ENCODE measurements at places on chromosomes 4 and X.

- no peak for DNase-seq
These were observed 1531.2 kb downstream of the STIM2 start for GRCh38 chr4:28391877-28392276.

DNA sequence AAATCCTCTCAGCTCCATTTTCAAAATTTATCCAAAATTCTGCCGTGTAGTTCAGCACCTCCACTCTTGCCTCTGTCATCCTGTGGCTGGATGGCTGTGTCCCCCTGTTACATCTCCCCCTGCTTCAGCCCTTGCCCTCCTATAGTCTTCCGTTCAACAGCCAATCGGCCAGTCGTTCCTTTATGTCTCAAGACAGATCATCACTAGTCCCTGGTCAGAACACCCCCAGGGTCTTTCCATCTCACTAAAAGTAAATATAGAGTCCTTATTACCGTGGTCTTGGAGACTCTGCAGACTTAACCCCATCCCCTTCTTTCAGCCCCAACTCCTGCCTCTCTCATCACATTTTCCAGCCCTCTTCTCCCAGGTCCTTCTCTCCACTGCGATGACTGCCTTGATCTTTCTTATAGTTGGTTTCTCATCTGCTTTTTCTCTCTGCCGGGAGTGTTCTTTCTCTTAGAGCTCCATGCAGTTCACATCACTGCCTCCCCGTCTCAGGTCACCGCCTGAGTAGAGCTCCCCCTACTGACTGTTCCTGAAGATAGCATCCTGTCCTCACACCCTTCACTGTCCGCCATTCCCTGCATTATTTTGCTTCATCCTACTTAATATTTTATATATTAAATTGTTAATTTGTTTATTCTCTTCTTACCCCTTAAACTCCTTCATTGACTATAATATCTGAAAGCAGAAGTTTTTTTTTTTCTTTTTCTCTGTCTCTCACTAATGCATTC is 736.9 kb upstream of the MAGEB2 start:
- DNase-seq, result peak; percentile 2

GRCh38 chr4:140137671-140138070 is 16.3 kb downstream of the MAML3 start:
- DNase-seq, result no peak

GRCh38 chr4:153553819-153554170 is 87.6 kb downstream of the TMEM131L start:
- no peak for DNase-seq

DNA sequence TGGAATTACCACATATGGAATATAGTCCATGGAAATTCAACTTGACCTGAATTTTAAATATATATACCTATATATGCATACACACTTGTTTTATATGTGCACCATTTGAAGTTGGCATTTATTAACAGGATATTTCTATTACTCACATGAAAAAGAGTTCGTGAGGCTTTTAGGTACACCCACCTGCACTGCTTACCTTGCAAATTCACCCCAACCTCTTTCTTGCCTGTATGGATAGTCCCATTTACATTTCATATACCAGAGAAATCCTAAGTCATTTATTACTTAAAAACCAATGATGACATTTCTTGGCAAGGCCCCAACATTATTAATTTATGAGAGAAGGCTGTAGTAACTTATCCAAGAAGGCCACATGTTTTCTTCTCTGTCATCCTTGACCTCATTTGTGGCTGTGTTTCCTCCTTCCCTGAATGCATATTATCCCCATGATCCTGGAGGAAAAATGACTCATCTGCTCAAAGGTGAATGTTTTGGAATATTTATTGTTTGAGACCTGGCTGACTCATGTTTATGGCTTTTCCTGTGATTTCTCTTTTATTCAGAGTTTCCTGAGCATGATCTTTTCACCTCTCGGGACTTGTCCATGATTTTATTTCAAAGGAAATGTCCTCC is 62.2 kb upstream of the FAM241A start:
- no peak for DNase-seq

DNA sequence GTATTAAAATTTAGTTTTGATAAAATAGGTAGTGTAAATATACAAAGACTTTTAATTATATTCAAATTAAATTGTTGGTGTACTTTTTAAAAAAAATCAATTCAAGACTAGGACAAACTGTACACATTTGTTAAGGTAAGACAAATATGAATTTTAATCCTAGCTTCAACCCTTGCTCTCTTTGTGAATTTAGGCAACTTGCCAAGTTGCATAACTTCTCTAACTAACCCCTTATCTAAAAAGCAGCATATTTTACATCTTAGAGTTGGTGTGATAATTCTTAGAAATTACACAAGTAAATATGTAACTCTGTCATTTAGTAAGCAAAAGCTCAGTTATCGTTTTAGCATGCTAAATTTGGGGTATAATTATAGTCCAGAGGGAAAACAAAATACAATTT is 78.1 kb upstream of the FSTL5 start:
- DNase-seq, result no peak

DNA sequence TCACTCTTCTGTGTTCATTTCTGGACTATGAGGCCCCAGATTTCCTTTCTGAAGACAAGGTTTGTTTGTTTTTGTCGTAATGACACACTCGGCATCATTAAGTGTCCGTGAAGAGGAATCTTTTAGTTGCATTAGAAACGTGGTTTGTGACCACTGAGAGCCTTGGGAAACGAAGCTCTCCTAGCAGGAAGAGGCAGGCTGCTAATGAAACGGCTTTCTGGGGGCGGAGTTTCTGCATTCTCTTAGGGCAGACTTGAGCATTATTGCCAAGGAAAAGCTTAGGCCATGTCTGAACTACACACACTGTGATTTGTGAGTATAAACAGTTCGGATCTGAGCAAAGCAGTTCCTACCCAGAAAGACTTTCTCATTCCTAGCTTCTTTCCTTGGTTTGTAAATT is 64.0 kb downstream of the SOX3 start:
- DNase-seq, result no peak

DNA sequence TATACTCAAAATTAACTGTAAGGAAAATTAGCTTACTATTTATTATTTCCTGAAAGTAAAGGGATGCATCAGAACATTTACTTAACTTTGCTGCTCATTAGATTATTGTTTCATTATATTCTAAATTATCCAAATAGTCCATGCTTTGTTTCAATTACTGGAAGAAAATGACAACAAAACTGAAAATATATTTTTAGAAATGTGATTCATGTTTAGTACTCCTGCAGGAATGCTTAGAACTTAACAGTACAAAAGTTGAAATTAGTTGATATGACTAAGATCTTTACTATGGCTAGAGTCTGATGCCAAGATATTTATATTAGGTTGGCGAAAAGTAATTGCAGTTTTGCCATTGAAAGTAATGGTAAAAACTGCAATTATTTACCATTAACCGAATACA is 660.5 kb upstream of the PABPC4L start:
- DNase-seq, result no peak

GRCh38 chr4:3261411-3262207 is 12.7 kb downstream of the MSANTD1 start:
- DNase-seq, result no peak

- no peak for DNase-seq
These were observed 14.5 kb downstream of the L1CAM start for GRCh38 chrX:153871451-153871850.

- no peak for DNase-seq
These were observed 161.4 kb upstream of the MAD2L1 start for GRCh38 chr4:120228086-120228485.

DNA sequence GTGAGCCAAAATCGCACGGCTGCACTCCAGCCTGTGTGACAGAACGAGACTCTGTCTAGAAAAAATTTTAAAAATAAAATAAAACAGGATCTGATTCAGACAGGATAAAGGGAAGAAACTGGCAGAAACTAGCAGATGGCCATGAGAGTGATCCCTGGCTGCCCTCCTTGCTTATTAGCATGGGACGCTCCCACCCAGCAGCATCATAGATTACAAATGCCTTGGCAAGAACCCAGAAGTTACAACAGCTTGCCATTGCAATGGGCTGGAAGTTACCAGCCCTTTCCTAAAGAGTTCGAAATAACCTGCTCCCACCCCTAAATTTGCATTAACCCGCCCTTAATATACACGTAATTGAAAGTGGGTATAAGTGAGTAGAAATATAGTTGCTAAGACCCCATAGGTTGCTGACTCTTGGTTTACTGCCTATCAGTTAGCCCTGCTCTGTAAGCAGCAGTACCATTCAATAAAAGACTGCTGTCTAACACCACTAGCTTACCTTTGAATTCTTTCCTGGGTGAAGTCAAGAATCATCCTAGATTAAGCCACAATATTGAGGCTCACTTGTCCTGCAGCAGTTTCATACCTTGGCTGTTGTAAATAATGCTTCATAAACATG is 9.1 kb upstream of the XAGE2 start:
- no peak for DNase-seq

GRCh38 chrX:105098812-105099211 is 121.7 kb downstream of the TEX13A start:
- DNase-seq, result no peak

Measured in DND-41 (cell line).